ENCODE measurements at places on chromosomes 11 and 22. TPM values are rescaled to one million over a fixed set of nuclear protein-coding genes. Genes with fewer than 3 reads are reported as not detected.

Gene NAALAD2
- 1.2 TPM for total RNA-seq

Gene LMNTD2
- total RNA-seq: 2.2 TPM

Gene ANGPTL5
- total RNA-seq: 1.0 TPM

Gene HTR3A
- total RNA-seq: 1.8 TPM

Gene MGAT3
- total RNA-seq: 2.6 TPM

Gene OR52E6
- total RNA-seq: not detected

Gene RCOR2
- 0.42 TPM for total RNA-seq

Gene TEX54
- not detected for total RNA-seq

Gene ACR
- total RNA-seq: 0.46 TPM

Gene RFPL1
- not detected for total RNA-seq

Gene KCNJ5
- 0.80 TPM for total RNA-seq

Gene NRXN2
- 2.1 TPM for total RNA-seq

Gene DGCR2
- total RNA-seq: 45.7 TPM

Gene PPP6R3
- total RNA-seq: 132 TPM

Gene MEI1
- total RNA-seq: 0.39 TPM

Gene MLC1
- 0.13 TPM for total RNA-seq

Gene HMOX1
- 603 TPM for total RNA-seq

Gene LRRC56
- total RNA-seq: 0.33 TPM

Gene ART5
- total RNA-seq: 0.65 TPM

Gene APOA1
- 0.50 TPM for total RNA-seq

Gene KCNC1
- total RNA-seq: not detected

Gene BIRC2
- total RNA-seq: 29.9 TPM

Gene MRPL21
- 50.9 TPM for total RNA-seq

Gene SHANK3
- total RNA-seq: 7.0 TPM

Gene OR4D5
- total RNA-seq: not detected

Gene SIK2
- 19.0 TPM for total RNA-seq

Gene OR8D4
- total RNA-seq: not detected

All from esophagus muscularis mucosa (tissue), 4 donors.